ENCODE measurements at places on chromosomes 7 and 10.

DNA sequence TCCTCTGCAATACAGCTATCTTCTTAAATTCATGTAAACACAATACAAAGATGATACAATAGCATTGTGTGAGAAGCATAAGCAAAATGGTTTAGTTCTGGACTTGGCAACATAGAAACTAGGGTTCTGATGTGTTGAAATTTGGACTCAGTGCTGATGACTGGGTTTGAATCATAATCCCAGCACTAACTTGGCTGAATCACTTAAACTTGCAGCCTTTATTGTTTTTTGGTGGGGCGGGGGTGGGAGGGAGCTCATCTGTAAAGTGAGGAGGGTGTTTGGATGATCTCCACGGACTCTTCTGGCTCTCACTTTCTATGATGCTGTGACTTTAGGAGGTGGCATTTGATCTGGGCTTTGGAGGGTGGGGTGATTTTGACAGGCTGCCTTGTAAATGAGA, 158.2 kb downstream of the WNT2 start:
- DNase-seq = no peak

- no peak for DNase-seq
Observed at GRCh38 chr7:128211626-128212025, 29.5 kb upstream of the LEP start.

GRCh38 chr10:31317652-31318381, 1.2 kb upstream of the ZEB1 start:
- no peak for DNase-seq

- no peak for DNase-seq
Observed at GRCh38 chr10:71873582-71874211, 22.6 kb upstream of the PSAP start.

DNA sequence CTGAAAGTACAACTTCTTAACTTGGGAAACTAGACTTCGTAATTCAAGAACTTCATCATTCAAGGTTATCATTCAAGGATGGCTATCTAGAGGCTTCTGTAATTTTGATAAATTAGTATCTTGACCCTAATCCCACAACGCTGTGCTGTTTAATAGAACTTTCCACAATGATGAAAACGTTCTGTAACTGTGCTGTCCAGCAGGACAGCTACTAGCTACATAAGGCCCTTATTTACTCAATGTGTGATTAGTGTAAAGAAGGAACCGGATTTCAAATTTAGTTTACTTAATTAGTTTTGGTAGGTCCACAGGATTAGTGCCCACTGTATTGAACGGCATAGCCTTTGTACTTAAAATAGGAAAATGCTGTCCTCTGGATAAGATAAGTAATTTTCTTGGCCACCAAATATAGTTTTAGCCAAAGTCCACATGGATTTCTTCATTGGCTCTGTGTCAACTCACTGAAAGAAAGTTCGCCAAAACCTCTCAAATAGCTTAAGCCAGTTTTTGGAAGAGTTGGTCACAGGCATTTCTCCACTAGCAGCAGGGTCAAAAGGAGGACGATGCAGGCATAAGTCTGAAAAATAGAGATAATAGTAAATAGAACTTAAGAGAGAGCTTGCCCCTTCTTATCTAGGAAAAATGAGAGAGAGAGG, 17.3 kb downstream of the DGKI start:
- no peak for DNase-seq

- no peak for DNase-seq
Observed at GRCh38 chr7:21281193-21281592, 146.7 kb upstream of the SP4 start.

- DNase-seq = no peak
Observed at GRCh38 chr7:89308535-89308934, 513.0 kb upstream of the TEX47 start.

- no peak for DNase-seq
Observed at GRCh38 chr7:100485471-100485876, 1.7 kb downstream of the NYAP1 start.

GRCh38 chr7:7138897-7139296, 43.4 kb upstream of the C1GALT1 start:
- no peak for DNase-seq

GRCh38 chr7:157676456-157677255, 339.9 kb downstream of the DNAJB6 start:
- no peak for DNase-seq

- no peak for DNase-seq
Observed at GRCh38 chr7:141563956-141564623, 12.9 kb downstream of the AGK start.

DNA sequence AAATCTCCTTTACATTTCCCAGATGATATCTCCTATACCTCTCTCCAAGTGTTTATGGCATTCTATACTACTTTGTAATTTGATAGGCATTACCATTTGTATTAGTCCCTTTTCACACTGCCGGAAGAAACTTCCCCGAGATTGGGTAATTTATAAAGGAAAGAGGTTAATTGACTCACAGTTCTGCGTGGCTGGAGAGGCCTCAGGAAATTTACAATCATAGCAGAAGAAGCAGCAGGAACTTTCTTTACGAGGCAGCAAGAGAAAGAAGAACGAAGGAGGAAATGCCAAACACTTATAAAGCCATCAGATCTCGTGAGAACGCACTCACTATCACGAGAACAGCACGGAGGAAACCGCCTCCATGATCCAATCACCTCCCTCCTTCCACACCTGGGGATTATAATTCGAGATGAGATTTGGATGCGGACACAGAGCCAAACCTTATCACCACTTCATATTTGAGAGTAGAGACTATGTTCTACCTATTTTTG, 1194.6 kb downstream of the SORCS1 start:
- DNase-seq = no peak

DNA sequence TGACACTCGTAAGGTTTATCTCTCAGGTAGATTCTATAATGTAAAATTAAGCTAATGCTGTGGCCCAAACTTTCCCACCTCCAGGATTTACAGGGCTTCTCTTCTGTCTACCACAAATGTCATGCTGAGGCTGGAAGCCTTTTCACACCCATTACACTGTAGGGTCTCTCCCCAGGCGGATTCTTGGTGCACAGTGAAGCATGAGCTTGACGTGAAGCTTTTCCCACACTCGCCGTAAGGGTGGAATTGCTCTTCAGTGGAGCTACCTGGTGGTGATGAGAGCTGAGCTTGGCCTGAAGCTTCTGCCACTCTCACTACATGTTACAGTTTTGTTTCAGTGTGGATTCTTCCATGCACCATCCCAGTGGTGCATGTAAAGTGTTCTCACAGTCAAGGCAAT, 11.4 kb downstream of the FAM200A start:
- no peak for DNase-seq

- DNase-seq = no peak
Observed at GRCh38 chr7:106484562-106484961, 176.4 kb downstream of the CCDC71L start.

DNA sequence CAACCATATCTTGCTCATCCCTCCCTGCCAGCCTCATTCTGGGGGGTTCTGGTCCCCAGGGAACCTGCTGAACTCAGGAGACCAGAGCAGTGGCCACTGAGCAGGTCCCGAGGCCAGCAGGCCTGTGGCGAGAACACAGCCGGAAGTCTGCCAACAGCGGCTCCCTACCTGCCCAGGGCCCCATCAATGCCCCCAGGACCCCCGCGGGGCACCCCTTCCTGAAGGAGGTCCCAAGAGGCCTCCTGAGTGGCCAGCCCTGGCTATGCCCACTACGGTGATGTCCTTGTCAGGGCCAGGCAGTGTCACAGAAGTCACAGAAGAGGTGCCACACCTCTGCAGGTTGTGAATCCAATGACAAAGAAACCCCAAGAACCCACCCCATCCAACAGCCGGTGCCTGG, 58.9 kb downstream of the CAMK2B start:
- no peak for DNase-seq

GRCh38 chr10:125637496-125637895, 45.5 kb downstream of the TEX36 start:
- no peak for DNase-seq

DNA sequence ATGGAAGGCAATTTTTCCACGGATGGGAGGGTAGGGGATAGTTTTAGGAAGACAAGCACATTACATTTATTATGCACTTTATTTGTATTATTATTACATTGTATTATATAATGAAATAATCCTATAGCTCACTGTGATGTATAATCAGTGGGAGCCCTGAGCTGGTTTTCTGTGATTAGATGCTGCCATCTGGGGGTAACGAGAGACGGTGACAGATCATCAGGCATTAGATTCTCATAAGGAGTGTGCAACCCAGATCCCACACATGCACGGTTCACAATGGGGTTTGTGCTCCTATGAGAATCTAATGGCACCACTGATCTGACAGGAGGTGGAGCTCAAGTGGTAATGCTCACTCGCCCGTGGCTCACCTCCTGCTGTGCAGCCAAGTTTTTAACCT, 103.9 kb upstream of the STK17A start:
- no peak for DNase-seq

- DNase-seq = no peak
Observed at GRCh38 chr7:92461027-92462003, 14.0 kb downstream of the GATAD1 start.

- DNase-seq = peak; percentile 69
Observed at GRCh38 chr7:82319674-82320118, 123.9 kb downstream of the CACNA2D1 start.

GRCh38 chr7:27156916-27157701, 634 bp upstream of the HOXA7 start:
- DNase-seq = no peak

DNA sequence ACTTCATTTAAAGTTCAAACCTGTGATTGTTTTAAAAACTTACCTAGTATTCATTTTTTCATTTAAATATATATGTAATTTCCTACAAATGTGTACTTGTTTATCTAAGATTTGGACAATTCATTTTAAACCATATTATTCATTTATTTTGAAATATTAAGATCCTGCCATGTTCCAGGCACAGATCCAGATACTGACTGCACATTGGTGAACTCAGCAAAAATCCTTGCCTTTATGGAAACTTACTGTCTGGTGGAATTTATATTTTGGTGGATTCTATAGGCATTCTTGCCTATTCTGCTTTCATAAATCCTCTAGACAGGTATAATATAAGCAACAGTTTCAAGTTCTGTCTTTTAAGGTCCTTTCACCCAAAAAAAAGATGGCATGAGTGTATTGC, 48.3 kb upstream of the RPA3 start:
- no peak for DNase-seq

GRCh38 chr7:36468370-36469101, 78.9 kb downstream of the ANLN start:
- DNase-seq = no peak

GRCh38 chr10:84510121-84510520, 181.7 kb downstream of the CCSER2 start:
- DNase-seq = no peak

- no peak for DNase-seq
Observed at GRCh38 chr10:43421201-43421507, 12.2 kb upstream of the HNRNPF start.

DNA sequence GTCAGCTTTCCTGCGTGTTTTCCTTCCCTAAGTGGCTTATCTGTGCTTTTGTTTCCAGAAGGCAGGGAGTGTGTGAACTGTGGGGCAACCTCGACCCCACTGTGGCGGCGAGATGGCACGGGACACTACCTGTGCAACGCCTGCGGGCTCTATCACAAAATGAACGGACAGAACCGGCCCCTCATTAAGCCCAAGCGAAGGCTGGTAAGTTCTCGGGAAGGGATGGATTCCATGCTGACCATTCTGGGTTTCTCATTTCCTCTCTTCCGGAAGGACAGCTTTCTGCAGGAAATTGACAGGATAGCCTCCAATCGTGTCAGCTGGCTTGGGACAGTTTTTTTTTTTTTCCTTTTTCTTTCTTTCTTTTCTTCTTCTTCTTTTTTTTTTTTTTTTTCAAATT, 9.4 kb downstream of the GATA3 start:
- DNase-seq = no peak

DNA sequence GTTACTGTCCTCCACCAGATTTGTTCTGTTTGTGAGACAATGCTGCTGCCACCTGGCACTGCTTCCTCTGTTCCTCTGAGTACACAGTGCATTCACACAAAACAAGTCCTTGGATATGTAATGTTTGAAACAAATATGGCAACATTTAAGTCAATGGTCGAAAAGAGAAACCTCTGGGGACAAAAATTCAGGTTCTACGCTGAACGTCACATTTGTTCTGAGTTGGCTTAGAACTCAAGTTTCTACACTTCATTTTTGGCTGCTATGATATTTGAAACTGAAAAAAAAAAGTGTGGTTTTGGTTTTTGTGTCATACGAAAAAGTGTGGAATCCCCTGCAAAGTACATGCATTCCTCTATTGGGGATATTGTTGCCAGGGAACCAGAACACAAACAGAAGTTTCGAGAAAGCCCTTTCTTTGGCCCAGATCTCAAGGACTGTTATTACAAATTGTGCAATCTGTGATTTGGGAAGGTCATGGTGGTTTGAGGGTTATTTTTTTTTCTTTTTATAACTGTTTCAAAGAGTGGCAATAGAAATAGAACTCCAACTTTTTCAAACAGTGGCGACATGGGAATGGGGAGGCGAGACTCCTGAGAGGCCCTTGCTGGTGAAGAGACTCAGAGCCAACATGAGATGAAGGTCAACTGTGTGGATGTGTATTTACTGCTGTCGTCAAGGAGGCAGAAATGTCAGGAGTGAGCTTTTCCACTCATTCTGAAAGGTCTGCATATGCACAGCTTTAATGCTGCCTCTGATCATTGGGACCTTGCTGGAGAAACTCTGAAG, 127.5 kb downstream of the CUBN start:
- DNase-seq = no peak

DNA sequence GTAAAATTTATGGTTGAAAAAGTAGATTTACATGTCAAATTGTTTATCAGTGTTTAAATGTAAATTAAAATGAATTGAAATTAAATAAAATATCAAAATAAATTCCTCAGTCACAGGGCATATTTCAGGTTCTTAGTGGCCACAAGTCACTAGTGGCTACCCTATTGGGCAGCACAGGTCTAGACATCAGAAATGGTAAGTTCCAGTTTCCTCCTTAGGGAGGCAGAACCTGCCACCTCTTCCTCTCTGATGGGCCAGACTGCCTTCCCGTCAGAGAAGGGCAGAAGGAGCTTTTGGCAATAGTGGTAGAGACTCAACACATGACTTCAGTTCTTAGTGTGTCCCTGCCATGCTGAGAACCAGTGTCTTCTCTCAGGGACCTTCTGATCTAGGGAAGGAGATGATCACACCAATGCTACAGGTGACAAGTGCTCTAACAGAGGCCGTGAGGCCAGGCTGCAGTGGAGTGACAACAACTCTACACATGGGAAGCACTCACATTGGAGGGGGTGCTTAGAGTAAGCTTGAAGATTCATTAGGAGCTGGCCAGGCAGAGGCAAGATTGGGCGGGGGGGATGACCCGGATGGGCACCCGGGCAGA, 14.4 kb upstream of the PCBD1 start:
- DNase-seq = no peak

DNA sequence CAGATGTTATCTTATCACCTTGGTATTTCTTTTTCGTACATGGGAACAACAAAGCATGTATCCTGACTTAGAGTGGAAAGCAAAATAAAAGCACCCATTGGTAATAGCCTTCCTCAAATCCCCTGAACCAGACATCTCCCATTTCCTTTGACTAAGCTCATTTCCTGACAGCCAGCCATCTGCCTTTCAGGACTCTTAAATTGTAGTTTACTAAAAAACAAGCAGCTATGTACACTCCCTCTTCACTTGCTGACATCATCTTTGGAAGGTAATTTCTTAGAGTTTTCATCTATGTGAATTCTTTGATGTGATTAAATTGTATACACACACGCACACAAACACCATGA, 40.7 kb downstream of the ARL4A start:
- no peak for DNase-seq

GRCh38 chr10:130368761-130369560, 232.8 kb downstream of the GLRX3 start:
- DNase-seq = no peak
